Cortex of kidney (tissue), 1 donor: ENCODE measurements at places on chromosomes 6 and 20.

GRCh38 chr6:125748406-125749172, 843 bp upstream of the HEY2 start:
- no peak for DNase-seq

- DNase-seq: no peak
These were observed 824 bp upstream of the SCRT2 start for GRCh38 chr20:676315-676937.

DNA sequence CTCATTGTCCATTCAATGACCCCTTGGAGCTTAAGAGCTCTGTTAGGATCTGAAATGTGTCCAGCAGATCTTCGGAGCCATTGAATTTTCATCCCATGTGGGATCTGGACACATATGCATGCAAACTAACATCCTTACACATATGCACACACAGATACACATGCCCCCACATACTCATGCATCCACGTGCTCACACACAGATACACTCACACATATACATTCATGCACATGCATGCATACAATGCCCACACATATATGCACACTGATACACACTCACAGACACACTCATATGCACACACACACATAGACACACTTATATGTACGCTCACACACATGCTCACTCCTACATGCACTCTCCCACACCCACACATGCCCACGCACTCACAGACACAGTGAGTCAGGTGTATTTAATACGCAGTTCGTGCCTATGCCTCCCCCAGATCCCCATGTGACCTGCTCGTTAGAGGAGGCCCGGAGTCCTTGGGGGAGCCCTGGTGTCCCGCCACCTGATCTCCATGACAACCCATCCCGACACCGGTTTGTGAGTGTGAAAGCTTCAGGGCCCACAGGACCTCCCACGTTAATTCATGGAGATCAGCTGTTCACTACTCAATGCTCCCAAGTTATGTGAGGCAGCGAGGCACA, 121.9 kb upstream of the SULF2 start:
- no peak for DNase-seq

DNA sequence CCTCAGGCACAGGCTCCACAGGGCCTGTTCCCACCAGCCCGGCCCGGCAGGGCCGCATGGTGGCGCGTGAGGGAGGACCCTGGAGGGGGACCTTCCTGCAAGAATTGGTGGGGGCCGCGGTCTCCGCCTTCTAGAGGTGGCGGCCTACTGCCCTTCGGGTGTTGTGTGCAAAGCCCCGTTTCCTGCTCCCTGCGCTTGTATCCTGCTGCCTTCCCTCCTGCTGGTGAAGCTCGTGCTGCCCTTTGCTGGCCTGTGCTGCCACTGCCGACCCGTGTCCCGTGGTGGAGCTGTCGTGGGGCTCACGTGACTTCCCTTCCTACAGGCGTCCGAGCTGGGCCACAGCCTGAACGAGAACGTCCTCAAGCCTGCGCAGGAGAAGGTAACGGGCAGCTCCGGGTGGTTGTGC, 8.4 kb upstream of the COL20A1 start:
- no peak for DNase-seq

DNA sequence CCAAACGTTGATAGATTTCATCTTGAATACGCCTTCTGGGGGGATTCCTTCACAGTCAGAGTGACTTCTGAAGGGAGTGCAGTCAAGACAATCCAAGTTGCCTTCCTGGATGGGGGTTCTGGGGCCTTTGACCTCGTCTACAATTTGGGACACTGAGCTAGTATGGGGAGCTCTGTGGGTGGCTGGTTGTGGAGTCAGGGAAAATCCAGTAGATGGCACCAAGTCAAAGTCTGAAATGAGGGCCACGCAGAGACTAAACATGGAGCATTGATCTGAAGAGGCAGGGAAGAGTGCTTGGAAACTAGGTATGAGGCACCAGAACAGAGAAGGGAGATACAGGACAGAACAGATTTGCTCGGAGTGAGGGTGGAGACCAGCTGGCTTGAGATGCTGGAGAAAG, 43.6 kb upstream of the CCN6 start:
- no peak for DNase-seq

- no peak for DNase-seq
These were observed 14.9 kb upstream of the MDFI start for GRCh38 chr6:41623330-41623729.

DNA sequence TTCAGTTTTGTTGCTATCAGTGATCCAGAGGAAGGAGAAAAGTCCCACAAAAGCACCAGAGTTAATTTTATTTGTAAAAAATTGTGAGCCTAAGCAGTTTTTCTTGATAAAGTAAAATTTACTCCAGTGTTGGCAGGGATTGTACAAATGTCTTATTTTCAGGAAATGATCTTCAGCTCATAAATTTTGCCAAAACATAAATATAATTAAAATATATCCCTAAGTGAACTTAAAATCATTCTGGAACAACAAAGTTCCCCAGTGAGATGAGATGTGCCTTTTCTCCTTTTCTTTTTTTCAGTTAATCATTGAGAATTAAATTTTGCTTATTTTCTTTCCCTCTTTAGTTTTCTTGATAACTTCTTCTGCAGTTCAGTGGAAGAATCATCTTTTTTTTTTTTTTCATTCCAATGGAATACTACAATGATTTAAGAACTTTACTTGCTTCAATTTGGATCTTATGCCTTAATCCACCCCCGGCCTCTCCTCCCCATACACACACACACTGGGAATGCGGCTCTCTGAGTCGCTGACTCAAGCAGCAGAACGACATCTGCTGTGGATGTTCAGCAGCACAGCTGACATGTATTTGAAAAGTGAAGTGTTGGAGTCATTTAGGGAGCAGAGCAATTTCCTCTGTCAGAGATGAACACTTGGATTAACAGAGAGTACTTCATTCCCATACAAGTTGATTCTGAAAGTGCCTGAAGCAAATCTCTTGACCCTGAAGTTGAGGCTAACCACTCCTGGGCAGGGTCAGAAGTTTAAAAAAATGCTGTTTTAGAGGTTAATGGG, 27.7 kb upstream of the LAMA4 start:
- no peak for DNase-seq

DNA sequence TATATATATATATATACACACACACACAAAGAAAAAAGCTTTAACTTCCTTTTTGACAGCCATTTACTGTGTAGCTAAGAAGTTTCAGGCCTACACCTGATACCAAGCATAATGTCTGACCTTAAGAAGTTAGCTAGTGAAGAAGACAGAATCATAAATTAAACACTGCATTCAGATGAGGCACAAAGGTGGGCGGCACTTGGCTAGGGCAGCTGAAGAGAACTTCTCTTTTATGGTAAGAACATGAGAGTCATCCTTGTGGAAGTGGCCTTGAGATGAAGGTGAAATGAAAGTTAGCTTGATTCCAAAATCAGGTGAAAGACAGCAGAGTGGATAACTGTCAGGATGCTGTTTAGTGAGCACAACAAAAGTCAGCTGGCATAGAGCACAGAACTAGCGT, 46.5 kb downstream of the HTR1B start:
- DNase-seq: no peak

DNA sequence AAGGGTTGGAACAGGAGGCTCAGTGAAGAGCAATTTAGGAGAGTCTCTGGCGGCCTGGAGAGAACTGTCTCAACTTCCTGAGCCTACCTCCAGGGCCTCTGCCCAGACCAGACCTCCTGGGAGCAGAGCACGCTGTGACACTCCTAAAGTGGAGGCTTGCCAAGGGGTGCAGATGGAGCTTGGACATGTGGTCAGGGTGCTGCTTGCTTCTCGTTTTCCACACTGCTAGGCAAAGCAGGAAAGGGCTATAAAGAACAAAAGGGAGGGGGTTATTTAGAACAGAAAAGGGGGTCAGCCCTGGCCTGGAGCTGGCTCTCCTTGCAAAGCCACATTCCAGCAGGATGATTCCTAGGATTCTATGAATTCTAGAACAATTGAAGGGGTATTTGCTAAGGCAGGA, 145.7 kb upstream of the GGTLC1 start:
- DNase-seq: no peak

GRCh38 chr6:135182071-135183001, 1.2 kb downstream of the MYB start:
- DNase-seq: no peak

GRCh38 chr6:95248499-95248898, 328.8 kb upstream of the MANEA start:
- no peak for DNase-seq

DNA sequence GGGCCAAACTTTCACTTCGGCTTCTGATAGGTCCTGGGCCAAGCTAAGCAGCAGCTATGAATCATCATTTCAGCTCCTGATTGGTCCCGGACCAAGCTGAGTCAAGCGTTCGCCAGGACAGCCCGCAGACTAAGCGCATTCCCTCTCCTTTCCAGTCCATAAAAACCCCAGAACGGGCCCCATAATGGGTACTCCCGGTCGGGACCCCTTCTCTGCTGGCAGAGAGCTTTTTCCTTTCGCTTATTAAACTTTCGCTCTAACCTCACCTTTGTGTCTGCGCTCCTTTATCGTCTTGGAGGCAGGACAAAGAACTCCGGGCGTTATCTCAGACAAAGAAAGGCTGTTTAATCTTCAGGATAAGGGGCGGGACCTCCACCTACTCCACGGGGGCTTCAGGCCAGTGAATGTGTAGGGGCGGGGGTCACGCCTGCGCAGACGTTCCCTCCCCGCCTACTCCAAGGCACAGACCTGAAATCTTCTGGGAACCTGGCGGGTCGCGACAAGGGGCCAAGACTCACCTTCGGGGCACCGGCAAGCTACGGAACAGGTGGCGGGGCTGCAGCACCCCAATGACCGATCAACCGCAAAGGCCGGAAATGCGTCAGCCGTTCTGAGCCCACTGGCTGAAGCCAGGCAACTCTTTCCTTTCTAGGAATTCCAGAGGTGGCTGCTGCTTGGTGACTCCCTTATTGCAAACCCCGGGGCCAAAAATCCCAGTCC, at the start of gene ZSCAN31:
Gene ZSCAN31, minus strand, starts transcription at position 585 of the 720 bp plus-strand sequence. CDS start 6,465 bp downstream, outside the sequence.
- DNase-seq: no peak
